Mesothelial cell of epicardium (in vitro differentiated cells): ENCODE measurements at places on chromosomes 11 and 22.

GRCh38 chr11:85721191-85721590 is 35.2 kb upstream of the CCDC89 start:
- no peak for DNase-seq

- no peak for DNase-seq
Observed at GRCh38 chr11:46659908-46660307, 40.5 kb downstream of the ARHGAP1 start.

DNA sequence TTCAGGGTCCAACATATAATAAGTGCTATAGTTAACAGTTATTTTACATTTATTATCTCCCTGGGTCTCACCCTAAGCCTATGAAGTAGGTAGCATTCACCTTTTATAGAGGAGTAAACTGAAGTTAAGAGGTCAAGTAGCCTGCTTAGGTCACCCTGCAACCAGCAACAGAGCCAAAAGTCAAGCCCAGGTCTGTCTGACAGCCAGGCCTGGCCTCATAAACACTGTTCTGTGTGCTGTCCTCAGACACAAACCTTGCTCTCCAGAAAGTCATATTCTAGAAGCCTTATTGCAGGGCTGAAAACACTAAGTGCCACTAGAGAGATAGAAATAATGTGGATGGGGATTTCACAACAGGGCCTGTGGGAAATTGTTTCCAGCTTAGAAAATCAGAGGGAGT is 59.3 kb downstream of the BDNF start:
- no peak for DNase-seq

GRCh38 chr22:23984430-23984829 is 4.5 kb downstream of the GSTT2 start:
- DNase-seq: no peak

DNA sequence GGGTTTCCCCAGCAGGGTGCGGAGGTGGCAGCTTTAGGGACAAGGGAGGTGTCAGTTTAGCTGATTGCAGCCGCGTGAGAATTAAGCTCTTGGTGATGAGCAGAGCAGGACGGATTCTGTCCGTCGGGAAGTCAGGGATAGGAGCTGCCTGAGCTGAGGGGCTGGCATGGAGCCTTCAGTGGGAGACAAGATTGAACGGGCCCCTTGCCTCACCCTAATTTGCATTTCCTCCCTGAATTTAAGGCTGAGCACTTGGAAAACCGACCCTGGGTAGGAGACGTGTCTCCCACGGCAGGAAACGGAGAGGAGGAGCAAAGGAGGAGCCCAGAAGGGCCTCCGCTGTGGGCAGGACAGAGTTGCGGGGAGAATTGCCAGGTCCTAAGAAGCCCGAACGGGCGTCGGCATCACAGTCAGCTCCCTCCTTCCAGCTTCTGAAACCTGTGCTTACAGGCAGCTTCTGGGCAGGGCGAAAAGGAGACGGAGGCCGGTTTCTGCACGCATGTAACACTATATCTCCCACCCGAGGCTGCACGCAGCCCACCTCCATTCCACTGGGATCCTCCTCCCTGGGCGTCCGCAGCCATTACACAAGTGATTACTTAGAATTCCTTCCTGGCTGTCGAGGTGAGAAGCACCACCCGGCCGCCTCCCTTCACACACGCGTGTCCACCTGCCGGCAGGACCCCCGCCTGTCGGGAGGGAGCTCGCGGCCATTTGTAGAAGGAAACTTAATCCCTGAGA is 345.8 kb downstream of the BRD1 start:
- no peak for DNase-seq

DNA sequence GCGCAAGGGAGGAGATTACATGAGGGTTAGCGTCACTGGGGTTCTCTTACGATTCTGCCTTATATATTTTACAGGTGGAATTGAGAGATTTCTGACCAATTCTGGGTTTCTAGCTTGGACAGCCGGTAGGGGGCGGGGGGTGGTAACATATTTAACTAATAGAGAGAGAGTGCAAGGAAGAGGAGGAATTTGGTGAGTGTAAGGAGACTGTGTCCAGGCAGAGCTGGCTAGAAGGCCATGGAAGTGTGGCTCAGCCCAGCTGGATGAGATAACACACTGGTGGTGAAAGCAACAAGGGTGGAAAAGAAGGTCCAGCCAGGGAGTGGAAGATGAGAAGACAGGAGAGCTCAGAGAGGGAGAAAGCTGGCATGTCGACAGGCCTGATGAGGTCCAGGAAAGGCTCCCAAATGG is 56.5 kb downstream of the ST3GAL4 start:
- DNase-seq: no peak

DNA sequence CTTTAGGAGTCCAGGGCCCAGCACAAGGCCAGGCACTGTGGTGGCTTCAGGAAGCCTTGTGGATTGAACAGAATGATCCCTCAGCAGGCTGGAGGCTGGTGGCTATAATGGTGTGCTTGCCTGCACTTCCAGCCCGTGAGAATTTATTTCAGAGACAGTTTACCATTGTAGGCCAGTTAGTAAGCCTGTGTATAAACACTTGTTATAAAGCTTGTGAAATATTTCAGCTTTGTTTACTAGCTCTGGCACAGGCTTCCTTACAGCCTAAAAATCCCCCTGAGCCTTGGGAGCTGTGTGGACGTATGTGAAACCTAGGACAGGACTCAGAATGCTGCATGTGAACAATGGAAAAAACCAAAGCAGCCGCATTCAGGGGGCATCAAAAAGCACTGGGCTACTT is 26.6 kb upstream of the ACER3 start:
- no peak for DNase-seq

GRCh38 chr22:29023172-29023796 is 38.3 kb downstream of the C22orf31 start:
- no peak for DNase-seq

DNA sequence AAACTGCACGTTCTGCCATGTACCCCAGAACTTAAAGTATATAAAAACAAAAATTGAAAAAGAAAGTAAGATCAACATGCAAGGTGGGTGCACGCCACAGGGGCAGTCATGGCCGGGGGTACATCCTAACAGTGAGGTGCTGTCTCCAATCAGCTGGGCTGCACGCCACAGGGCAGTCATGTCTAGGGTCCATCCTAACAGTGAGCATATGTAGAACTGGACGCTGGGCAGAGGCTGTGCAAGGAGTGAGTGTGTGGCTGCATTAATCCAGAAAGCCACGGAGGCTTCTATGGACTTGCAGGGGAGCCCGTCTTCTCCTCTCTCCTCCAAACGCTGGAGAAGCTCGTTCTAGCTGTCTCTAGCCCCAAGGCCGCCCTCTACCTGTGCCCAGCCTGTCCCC is 1105.0 kb downstream of the BRD1 start:
- no peak for DNase-seq

DNA sequence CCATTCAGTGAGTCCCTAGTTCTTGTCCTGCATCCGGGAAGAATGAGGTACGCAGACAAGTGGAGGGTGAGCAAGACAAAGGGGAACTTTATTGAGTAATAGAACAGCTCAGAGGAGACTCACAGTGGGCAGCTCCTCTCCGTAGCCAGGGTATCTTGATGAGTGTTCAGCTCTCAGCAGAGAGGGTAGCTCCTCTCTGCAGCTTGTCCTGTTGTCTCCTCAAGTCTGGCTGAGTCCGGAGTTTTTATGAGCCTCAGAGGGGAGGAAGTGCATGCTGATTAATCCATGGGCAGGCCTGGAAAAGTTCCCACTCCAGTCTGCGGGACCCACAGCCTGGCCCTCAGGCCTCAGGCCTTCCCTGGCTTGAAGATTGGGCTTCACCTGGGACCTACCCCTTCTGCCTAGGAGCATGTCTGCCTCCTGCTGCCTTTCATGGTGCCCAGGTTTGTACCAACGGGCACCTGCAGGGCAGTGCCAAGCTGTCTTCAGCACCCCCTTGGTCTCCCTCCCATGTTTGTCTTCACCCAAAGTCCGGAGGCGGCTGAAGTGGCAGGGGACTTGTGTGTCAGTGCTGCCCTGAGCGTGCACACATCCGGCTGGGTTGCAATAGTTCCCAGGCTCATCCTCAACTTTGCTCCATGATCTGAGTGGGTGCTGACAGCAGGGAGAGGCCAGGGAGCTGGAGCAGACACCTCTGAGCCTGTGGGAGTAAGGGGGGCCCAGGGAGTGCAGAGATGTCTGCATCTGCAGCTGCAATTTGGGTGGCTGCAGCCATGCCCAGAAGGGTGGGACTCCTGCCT is 134.2 kb downstream of the LDLRAD3 start:
- DNase-seq: no peak

DNA sequence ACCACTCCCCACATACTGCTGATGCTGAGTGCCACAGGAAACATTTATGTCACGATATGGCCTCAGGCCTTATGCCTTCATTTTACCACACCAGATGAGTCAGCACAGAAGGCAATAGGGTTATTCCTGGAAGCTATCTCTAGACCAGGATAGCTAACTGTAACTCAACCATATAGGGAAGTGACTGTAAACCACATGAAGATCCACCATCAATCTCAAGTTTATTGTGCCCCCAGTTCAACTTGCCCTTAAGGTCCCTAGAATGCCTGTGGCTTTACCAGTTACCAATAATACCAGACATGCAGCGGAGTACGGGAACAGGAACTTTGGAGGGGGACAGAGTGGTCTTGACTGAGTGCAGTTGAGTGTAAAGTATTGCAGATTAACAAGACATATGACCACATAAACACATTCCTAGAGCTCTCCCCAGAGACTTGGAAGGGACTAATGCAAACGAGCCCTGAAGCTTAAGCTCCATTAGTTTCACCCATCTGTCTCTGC is 180.9 kb downstream of the KIF18A start:
- no peak for DNase-seq

DNA sequence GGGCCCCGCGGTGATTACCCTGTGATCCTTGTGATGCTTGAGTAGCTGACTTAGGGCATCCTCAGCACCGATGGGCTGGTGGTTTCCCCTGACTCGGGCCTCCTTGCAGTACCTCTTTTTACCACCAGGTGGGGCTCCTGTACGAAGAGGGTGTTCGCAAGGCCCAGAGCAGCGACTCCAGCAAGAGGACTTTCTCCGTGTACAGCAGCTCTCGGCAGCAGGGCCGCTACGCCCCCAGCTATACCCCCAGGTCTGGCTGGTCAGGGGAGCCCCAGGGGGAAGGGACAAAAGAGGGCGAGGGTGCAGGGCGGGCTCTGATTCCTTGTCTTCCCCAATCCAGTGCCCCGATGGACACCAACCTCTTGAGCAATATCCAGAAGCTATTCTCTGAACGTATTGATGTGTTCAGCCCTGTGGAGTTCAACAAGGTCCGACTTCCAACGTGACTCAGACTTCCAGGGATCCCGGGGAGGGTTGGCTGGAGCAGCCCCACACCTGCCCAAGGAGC is 1.3 kb upstream of the TM7SF2 start:
- peak; percentile 81 for DNase-seq

DNA sequence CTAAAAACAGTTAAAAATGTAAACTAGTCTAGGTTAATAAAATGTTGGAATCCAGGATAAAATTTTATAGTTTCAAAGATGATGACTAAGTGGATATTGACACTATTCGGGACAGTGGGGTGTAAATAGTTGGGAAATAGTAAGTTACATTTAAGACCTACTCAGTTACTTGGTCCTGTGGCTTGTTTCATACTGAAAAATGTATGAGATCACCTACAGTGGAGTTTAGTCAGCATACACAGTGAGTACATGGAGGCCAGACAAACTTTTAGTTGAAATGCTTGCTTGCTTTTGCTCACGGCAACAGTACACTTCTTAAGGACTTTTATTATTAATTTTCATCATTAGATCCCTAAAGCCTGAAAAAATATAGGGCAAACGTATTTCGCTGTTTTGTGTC is 16.1 kb downstream of the TRIM22 start:
- DNase-seq: no peak

DNA sequence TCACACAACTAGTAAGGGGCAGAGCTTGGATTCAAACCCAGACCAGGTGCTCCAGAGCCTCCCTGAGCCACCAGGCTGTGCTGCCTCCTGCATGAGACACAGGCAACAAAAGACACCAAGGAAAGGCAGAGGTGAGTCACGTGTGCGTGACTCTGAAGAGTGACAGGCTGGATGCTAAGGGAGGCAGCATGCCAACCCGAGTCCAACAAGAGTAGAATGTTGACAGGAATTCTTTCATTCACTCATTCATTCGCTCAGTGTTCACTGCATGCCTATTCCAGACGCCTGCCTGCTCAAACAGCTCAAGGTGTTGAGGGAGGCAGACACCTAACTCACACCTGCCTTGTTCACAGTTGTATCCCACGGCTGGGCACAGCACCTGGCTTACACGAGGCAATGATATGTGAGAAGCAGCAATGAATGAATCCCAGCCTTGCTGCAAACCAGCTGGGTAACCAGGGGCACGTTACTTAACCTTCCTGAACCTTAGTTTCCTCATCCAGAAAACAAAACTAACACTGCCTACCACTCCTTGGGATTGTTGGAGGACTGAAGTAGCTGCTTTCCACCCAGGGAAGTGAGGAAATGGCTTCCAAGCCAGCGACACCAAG is 73.8 kb upstream of the ARFGAP3 start:
- no peak for DNase-seq
